NCI-H2029 treated with DMSO at 0.1 percent for 48 hours (cell line): ENCODE measurements at places on chromosomes 12 and 14.
A peak's percentile ranks its signal among the peaks of the same experiment; 100 is the strongest.

DNA sequence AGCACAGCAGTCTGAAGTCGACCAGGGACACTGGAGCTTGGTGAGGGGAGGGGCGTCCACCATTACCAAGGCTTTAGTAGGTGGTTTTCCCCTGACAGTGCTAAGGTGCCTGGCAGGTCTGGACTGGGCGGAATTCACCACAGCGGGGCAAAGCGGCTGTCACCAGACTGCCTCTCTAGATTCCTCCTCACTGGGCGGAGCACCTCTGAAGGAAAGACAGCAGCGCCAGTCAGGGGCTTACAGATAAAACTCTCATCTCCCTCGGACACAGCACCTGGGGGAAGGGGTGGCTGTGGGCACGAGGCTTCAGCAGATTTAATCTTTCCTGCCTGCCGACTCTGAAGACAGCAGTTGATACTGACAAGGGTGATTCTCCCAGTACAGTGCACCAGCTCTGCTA is 39.1 kb downstream of the DDHD1 start:
- no peak for DNase-seq

- no peak for DNase-seq
Measured at GRCh38 chr14:75301666-75302325, 23.2 kb downstream of the FOS start.

GRCh38 chr12:130162267-130162666 is at the start of gene FZD10:
TSS of gene FZD10 (plus strand) at chr12:130162464. CDS start at chr12:130162943, 479 bp downstream.
- DNase-seq: no peak

- peak; percentile 43 for DNase-seq
Measured at GRCh38 chr14:104424406-104425072, 155.0 kb upstream of the C14orf180 start.

DNA sequence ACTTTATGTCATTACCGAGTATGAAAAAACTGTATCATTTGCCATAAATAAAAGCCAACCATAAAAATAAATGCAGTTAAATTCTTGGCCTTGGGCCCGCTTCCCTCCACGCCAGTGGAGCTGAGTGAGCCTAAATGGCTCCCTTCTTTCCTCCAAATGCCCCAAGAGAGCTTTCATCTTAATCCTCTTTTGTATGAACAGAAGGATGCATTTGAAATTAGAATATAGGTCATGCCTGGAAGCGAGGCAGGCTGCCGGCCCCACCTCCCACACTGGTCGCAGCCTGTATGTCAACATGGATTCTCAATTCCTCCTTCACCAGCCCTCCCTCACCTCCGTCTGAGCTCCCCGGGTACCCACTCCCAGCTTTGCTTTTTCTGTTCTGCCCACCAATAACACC is 245.7 kb downstream of the SLC15A4 start:
- DNase-seq: no peak

- peak; percentile 93 for DNase-seq
Measured at GRCh38 chr14:55938249-55938791, 179.9 kb upstream of the PELI2 start.
